ENCODE measurements at places on chromosomes 6 and 20. TPM values are rescaled to one million over a fixed set of nuclear protein-coding genes. Genes with fewer than 3 reads are reported as not detected.

The HTR1B gene
- polyA plus RNA-seq: 0.58 TPM

The FITM2 gene
- 5.5 TPM for polyA plus RNA-seq

The MOG gene
- not detected for polyA plus RNA-seq

The STMND1 gene
- polyA plus RNA-seq: 0.59 TPM

The TRPC4AP gene
- polyA plus RNA-seq: 93.0 TPM

The OCSTAMP gene
- not detected for polyA plus RNA-seq

Data from neural cell (in vitro differentiated cells).